ENCODE measurements at places on chromosomes 12 and 14.

DNA sequence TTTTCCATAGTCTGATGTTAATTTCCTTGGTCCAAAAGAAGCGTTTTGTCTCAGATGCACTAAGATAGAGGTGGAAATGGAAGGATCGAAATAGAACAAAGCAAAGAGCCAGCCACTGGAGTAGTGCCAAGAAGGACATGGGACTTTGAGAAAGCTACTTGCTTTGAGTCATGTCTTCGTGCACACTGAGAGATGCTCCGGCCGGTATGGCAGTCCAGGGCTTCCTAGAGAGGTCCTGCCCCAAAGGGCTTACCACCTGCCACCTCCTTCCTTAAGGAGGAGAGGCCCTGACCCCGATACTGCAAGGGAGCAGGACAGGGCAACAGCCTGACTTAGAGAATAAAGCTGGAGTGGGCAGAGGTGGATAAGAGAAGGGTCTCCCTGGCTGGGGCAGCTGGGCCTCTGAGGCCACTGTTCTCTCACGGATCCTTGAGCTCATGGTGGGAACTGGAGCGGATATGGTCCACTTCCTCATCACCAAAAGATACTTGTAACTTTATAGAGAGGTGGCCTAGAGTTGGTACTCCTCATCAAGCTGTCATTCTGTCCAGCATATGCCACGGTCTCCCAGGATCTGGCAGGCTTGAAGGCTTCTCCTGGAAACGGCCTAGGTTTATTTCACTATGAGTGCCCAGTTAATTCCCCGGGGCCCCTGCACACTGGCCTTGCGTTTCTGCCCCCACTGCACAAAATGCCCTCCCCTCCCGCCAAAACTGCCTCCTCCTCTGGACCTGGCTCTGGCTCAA, 57.4 kb downstream of the FOXN3 start:
- DNase-seq = no peak

DNA sequence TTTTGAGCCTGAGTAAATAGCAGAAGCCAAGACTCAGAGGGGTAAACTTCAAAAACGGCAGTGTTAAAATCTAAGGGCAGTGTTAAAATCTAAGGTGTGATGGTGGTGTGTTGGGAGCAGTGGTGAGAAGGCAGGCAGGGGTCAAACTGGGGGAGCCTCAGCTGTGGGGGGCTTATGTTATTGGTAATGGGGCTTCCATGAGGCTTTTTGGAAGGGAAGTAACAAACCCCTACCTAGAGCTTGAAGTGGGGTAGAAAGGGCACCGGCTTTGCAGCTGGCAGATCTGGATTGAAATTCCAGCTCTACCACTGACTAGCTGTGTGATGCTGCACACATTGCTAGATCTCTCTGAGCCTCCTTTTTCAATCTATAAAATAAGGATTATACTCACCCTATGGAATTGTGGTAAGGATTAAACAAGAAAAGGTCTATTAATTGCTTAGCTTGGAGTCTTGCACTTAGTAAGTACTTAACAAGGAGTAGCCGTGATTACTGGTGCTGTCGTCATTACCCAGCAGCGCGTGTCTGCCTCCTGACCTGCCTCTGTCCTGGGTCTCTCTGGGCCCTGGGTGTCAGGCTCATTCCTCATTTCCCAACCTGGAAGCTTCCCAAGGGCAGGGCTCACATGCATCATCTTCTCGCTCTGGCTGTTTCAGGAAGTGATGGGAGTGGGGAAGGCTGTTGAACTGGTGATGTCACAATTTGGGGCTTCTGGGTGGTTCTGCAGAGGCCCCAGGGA, 18.5 kb upstream of the KRT80 start:
- no peak for DNase-seq

GRCh38 chr12:109393437-109394345, 46.0 kb downstream of the MYO1H start:
- peak; percentile 43 for DNase-seq

- peak; percentile 36 for DNase-seq
These were observed 44.9 kb downstream of the DDX11 start for GRCh38 chr12:31118347-31119191.

DNA sequence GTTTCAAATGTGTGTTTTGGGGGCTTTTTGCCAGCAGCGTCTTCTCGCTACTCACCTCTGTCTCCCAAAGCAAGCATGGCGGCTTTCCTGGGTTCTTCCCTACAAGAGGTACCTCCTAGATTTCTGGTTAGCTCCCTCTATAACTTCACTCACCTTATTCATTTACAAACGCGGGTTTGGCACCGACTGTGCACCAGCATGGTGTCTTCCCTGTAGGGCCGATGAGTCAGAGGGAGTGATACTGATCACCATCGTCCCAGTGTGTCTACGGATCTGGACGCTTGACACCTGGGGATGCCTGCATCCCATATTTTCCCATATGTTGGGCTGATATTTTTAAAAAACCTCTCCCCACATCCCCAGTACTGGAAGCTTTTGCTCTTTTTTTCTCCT, 8.0 kb upstream of the SERPINA12 start:
- no peak for DNase-seq

DNA sequence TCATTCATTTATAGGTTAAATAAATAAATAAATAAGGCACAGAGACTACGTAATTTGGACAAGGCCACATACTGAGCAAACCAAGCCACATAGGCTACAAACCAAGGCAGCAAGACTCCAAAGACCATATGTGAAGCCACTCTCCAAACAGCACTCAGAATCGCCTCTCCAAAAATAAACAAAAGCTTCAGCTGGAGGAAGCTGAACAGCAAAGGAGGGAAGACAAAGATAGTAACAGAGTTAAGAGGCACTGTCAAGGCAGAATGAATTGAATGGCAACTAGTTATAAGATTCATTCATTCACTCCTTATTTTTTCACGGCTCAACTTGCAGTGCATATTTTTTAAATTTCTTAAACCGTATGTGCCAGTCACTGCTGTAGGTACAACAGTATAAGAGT, 200.5 kb upstream of the GRIP1 start:
- no peak for DNase-seq

GRCh38 chr14:87449016-87449415, 544.0 kb downstream of the GALC start:
- no peak for DNase-seq

- DNase-seq = no peak
These were observed 610 bp upstream of the NUDT14 start for GRCh38 chr14:105181549-105182295.

GRCh38 chr12:132610051-132610759, at the start of gene LRCOL1:
Gene LRCOL1, minus strand, starts transcription at chr12:132610582. Its CDS starts 4,331 bp downstream, at chr12:132606251.
- no peak for DNase-seq

DNA sequence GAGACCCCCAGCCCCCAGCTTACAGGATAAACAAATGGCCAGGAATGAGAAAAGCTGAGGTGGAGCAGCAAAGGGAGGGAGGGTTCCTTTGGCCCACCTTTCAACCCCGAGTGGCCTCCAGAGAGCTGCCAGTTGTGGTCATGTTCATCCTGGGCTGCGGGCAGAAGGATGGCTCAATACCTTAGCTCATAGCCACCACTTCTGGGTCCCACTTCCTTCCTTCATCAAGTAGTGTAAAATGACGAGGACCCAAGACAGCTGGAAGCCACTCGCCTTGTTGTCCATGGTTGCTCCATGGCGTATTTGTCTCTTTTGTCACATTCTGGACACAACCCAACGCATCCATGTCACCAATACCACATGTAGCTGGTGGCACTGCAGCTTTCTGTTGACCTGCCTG, 24.2 kb downstream of the CRACR2A start:
- DNase-seq = no peak

- no peak for DNase-seq
These were observed 235.4 kb downstream of the FSCB start for GRCh38 chr14:44271637-44272036.

- no peak for DNase-seq
These were observed 33.6 kb upstream of the HIF1A start for GRCh38 chr14:61661471-61662400.

DNA sequence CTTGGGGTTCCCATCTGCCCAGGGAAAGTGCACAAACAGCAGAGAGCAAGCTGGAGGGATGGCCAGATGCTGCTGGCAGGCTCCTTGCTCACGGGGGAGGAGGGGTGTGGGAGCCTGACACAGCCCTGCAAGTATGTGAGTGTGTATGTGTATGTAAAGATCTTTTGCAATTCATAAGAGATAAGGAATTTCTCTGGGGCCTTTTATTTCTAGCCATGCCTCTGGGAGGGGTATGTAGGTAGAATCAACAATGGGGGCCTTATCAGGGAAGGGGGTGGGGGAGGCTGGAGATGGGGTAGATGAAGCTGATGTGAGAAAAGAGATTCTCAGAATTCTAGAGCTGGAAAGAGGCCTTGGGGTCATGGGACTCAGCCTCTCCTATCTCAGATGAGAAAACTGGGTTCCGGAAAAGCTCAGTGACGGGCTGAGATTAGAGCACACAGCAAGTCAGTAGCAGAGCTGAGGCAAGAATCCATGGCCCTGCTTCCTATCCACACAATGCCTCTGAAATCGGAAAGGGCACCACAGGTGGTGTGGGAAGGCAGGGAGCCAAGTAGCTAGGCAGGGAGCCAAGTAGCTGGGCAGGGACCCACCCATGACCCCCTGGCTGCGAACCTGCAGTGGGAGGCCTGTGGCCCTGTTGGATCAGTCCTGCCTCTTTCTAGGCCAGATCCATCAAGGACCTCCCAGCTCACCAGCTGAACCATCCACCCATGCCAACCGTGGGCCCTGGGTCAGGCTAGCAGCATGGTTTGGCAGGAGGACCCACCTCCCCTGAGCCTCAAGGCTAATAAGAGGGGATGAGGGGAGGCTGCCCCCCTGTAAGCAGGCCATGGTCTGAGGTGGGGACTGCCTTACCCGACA, 54.7 kb downstream of the PLEKHG3 start:
- no peak for DNase-seq

- no peak for DNase-seq
These were observed 111.0 kb downstream of the TRAFD1 start for GRCh38 chr12:112236386-112236785.

- DNase-seq = no peak
These were observed 309.4 kb downstream of the KCNC2 start for GRCh38 chr12:74900232-74900631.

DNA sequence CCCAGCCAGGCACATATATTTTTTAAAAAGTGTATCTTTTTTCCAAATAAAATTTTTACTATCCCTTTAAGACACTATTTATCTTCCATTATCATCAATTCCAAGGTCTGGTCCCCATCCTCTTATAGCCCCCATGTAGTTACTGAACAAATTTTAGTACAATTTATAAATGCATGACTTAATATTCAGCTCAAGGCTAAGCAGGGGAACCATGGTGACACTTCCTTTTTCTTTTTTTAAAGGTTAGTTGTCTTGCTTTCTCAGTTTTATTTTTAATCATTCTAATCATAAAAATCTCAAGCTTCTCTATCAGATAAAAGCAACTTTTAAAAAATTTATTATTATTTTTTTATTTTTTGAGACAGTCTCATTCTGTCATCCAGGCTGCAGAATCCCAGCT, 92.3 kb downstream of the TRAFD1 start:
- no peak for DNase-seq

GRCh38 chr12:45354399-45354798, 138.5 kb downstream of the ANO6 start:
- no peak for DNase-seq

DNA sequence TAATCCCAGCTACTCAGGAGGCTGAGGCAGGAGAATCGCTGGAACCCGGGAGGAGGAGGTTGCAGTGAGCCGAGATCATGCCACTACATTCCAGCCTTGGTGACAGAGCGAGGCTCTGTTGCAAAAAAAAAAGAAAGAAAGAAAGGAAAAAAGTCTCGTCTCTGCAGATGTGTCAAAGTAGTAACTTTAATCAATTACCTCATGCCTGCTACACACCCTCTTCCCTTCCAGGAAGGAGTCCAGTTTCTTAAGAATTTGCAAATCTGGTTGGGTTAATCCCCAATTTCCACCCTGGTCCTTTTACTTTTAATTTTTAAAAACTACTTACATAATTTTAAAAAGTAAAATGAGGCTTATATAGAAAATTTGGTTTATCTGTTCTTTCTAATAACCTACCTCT, 234.5 kb upstream of the KITLG start:
- no peak for DNase-seq

DNA sequence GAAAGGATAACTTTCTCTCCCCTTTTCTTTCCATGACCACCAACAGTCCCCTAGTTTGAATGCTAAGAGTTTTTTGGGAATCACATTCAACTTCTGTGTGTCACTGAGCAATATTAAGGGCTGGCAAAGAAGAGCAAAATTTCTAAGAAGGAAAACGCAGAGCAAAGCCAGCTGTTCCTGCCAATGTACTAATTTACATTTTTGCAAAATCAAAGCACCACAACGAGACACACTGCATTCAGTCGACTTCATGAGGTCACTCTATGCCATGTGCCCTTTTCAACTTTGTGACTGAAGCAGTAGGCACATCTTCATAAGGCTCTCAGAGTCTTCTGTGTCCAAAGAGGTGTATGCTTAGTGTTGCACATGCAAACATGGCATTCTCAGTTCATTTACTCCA, 66.4 kb downstream of the PTPRR start:
- no peak for DNase-seq

DNA sequence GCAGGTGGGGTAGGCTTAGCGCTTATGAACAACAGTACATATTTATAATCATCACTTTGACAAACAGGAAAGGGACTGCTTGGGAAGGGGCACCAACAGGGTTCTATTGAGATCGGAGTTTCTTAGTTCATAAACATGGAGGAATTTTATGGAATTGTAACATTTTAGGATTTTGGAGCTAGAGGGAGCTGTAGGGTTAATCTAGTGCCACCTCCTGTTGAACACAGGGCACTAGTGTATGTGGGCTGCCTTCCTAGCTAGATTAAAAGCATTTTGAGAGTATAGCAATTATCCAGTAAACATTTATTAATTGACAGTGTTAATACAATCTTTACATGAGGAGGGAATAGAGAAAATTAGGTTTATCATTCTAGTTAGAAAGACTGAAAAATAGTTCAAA, 23.1 kb upstream of the TBC1D30 start:
- DNase-seq = no peak

DNA sequence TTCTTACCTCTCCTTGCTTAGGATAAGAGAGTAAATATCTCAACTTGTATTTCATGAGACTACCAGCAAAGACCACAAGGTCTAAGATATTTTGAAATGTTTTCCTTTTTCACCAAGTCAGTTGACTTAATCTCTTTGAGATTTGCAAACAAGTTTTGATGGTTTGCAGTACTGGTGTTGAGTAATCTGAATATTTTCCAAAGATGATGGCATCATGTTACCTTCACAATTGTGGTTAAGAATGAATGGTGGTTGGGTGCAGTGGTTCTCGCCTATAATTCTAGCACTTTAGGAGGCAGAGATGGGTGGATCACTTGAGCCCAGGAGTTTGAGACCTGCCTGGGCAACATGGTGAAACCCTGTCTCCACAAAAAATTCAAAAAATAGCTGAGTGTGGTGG, 225.7 kb downstream of the TMTC2 start:
- no peak for DNase-seq

- DNase-seq = peak; percentile 84
These were observed at the start of gene CD69 for GRCh38 chr12:9760699-9761418. Gene CD69, minus strand, starts transcription at chr12:9760901. Its CDS starts 81 bp downstream, at chr12:9760820.

- no peak for DNase-seq
These were observed 2.3 kb downstream of the FOXJ2 start for GRCh38 chr12:8034802-8035201.

- no peak for DNase-seq
These were observed 36.1 kb downstream of the PELI2 start for GRCh38 chr14:56154321-56154720.

GRCh38 chr12:104381731-104382480, 74.8 kb upstream of the CHST11 start:
- DNase-seq = peak; percentile 88
